H9 (cell line): ENCODE measurements at places on chromosomes 3 and 15. TPM values are rescaled to one million over a fixed set of nuclear protein-coding genes. Genes with fewer than 3 reads are reported as not detected.

Gene CHRNA5
- total RNA-seq: 16.5 and 21.6 TPM in 2 replicates

Gene CSTA
- not detected in 2 replicates for total RNA-seq

GRCh38 chr15:65819563-65819960 is 27.5 kb upstream of the DENND4A start:
- no peak for DNase-seq

DNA sequence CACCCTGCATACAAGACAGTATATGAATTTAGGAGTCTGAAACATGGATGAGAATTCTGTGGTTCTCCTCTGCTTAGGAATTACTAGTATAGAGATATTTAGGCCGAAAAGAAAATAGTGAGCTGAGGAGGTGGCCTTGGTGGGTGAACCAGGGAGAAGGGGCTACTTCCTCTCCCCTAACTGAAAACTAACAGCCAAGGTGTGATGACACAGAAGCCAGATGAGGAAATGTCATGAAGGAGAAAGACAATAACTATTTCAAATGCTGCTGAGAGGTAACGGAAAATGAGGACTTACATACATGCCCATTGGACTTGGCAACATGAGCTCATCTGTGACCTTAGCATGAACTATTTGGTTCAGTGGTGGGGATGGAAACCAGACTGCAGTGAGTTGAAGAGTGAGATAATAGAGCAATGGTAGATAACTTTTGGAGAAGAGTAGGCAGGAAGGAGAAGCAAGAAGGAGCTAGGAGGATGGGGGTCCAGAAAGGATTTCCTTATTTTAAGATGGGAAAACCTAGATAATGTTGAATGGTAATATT is 114.4 kb upstream of the TSPAN3 start:
- no peak for DNase-seq

- DNase-seq: no peak
These were observed 26.0 kb upstream of the SPPL2A start for GRCh38 chr15:50791486-50791885.

- DNase-seq: no peak
These were observed 349.4 kb upstream of the DCBLD2 start for GRCh38 chr3:99250821-99251355.

GRCh38 chr3:147414390-147415138 is 5.4 kb downstream of the ZIC1 start:
- no peak for DNase-seq

DNA sequence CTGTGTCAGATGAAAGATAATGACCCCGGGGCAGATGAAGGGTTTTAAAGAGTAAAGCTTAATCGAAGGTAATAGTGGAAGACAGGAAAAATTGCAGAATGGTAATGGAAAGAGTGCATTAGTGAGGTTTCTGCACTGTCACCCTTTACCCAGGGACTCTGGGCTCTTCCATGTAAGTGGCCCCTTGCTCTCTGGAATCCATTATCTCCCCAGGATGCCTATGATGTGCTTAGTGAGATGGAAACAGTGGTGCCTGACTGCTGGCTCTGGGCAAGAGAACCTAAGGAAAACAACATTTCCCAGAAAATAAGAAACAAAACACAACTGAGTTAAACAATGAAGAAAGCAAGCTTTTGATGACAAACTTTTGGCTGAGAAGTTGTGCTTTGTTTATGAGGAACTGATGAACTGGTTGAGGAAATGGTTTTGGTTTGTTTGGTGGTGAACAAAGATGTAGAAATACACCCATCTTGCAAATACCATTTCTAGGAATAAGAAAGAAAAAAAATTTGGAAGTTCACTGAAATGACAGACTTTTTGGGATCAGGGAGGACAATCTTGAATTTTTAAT is 119.9 kb upstream of the RASGRP1 start:
- no peak for DNase-seq

- peak; percentile 52 for DNase-seq
These were observed 968 bp upstream of the TMEM266 start for GRCh38 chr15:76058714-76059319.

- no peak for DNase-seq
These were observed 16.6 kb downstream of the TEX264 start for GRCh38 chr3:51687431-51688205.

DNA sequence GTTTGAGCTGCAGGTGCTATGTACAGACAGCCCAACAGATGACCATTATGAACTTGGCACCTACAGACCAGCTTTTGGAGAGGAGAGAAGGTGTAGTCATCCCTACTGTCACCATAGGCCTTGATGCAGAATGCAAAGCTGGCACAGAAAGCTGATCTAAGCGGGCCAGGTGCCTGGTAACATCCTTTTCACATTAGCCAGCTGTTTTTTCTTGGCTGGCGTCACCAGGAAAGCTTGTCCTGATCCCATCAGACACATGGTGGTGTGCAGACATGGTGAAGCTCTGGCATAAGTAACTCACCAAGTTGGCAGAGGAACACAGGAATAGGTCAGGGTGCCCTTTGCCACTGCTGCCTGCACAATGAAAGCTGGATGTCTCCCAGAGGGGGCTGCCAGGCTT is 97.2 kb upstream of the MB21D2 start:
- DNase-seq: no peak

DNA sequence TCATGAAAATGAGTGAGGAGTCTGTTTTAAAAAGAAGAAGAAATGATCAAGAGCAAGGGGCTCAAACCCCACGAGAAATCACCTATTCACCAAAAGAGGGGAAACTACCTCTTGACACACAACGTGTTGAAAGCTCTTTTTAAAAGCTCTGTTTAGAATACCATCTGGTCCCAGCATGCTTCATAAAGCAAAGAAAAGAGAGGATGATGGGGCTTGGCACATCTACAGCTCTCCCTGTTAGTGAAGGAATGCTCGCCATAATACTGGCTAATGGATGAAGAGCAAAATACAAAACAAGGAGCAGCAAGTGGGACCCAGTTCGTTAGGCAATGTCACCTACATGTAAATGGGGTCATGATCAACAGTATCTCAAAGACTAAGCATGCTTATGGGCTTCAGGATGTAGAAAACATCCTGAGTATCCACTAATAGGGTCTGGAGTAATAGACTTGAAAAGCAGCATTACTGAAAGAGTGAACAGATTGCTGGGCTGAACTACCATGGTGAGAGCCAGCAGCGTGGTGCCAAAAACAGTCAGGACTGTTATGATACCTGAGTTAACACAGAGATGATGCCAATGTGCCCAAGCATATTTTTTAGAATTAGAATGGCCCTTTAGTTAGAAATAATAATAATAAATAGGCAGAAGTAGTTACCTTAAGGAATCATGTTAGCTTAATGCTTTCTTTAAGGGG is 159.7 kb upstream of the POU1F1 start:
- no peak for DNase-seq

DNA sequence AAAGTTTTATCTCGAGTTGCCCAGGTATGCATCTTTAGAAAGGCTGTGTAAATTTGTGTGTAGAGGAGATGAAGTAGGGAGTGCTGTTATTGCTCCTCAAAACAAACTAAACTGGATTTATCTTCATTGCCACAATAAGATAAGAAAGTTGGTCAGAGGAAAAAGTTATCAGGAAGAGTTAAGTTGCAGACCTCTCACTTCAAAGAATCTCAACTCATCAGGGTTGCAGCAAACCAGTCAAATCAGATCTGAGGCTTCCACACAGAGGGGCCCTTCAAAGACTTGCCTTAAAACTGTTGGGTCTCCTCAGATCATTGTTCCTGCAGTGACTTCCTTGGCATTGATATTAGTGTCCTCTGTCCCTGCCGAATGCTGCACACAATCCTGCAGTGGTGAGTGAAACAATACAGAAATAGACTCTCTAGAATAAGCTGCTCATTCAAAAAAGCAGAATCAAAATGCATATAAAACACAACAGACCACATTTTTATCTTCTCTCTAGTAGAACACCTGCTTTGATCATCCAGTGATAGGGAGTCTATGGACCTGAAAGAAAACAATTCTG is 191.2 kb upstream of the CBLB start:
- no peak for DNase-seq

DNA sequence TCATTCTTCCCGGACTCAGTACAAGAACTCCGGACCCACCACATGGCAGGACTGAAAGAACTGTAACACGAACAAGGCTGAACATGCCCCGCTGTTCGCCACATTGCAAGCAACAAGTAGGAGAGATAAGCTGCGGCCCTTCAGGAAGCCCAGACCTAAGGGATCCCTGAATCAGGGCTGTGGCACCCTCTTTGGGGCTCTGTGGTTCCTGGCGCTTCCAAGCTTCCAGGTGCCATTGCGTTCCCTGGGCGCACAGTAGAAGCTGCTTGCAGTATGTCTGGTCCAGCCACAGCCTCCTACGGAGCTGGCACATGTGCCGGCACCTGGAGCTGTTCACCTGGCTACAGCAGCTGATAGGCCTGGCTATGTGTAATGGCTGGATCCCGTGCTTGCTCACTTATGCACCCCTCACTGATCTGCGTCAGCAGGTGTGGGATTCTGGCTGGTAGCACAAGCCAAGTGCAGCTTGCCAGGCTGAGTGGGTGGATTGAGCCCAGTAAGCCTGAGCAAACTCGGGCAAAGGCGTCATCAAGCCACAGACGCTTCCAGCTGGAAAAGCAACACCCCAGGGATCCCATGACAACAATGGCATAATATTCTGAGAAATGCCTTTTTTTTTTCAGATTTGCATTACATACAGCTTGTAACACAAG is 748.6 kb upstream of the GBE1 start:
- DNase-seq: peak; percentile 27

DNA sequence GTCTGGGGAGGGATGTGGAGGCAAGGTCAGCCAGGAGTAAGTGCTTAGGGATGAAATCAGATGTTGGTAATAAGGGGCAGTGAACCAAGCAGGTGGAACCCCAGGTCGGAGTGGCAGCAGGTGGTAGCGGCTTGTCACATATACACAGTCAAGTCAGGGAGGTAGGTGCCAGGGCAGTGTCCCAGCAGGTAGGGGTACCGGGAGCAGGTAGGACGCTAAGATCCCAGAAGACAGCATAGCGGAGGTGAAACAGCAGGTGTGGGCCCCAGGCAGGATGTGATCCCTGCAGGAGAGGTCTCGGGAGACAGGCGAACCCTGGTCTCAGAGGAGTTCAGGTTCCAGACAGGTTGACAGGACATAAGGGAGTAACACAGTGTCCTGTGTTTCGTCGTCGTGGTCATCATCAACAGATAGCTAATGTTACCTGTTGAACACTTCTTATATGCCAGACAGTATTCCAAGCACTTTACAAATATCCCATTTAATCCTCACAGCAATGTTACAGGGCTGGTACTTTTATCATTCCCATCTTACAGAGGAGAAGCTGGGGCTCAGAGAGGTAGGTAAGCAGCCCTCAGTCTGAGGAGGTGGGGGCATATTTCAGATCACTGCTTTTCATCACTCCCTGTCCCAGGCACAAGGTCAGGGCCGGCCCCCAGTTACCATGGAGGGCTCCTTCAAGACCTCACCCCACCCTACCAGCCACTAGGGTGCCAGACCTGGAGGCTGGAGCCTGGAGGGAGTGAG is 241.6 kb downstream of the UACA start:
- no peak for DNase-seq

DNA sequence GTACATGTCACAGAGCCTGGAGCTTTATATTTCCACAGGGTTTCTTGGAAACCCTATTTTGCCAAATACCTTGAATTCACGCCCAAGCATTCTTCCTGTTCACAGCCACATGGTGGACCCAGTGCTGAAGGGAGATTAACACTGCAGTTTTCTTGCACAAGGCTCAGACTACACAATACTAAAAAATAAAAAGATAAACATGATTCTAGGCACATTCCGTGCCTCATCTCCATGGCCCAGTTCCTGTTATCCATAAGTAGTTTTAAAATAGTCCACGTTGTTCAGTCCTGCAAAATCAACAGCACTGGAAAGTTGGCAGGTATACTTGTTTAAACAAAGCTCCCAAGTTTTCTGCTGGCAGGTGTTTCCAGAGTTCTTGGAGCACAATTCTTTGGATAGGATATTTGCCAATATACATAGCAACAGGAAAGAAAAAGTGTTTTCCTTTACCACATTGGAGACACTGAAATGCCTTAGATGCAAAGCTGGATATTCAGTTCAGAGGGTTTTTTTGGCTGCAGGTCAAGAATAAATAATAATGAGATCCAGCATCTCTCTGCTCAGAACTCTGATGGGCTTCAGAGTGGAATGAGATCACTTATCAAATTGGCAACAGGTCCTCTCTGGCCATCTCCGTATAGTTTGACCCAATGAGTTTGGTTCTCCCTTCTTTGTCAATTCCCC is 88.1 kb upstream of the TGFBR2 start:
- DNase-seq: no peak

Gene SLC7A14
- 0.39 and 0.42 TPM in 2 replicates for total RNA-seq
